Activated T-helper 17 cell treated with anti-CD3 and anti-CD28 coated beads, Interleukin-2, amount 50 U/mL, for 72 hours (primary cell): ENCODE measurements at places on chromosomes 1 and 21. TPM values are rescaled to one million over a fixed set of nuclear protein-coding genes. Genes with fewer than 3 reads are reported as not detected.

GRCh38 chr1:237235091-237235490 is 193.1 kb downstream of the RYR2 start:
- H3K4me1 ChIP-seq, result no peaks in the 10 kb centered on the region
- H3K36me3 ChIP-seq, result no peaks in the 10 kb centered on the region
- H3K4me3 ChIP-seq, result no peak overlapping the region

- no peak for ATAC-seq
- H3K36me3 ChIP-seq, result no peaks in the 10 kb centered on the region
- H3K27me3 ChIP-seq, result peaks cover 37% of the 10 kb centered on the region
These were observed 16.5 kb downstream of the ZNF697 start for GRCh38 chr1:119631433-119632102.

- ATAC-seq, result peak; percentile 84
- peaks cover 48% of the 10 kb centered on the region for H3K27me3 ChIP-seq
- no peaks in the 10 kb centered on the region for H3K36me3 ChIP-seq
- no peaks in the 10 kb centered on the region for H3K4me1 ChIP-seq
These were observed 145.2 kb downstream of the TNR start for GRCh38 chr1:175597969-175598765.

GRCh38 chr1:70361727-70362398 is 7.3 kb upstream of the ANKRD13C start:
- peaks cover 7% of the 10 kb centered on the region for H3K4me1 ChIP-seq
- no peak for ATAC-seq
- H3K36me3 ChIP-seq, result peaks cover 13% of the 10 kb centered on the region
- no peak overlapping the region for H3K27ac ChIP-seq
- H3K4me3 ChIP-seq, result no peak overlapping the region
- H3K27me3 ChIP-seq, result no peaks in the 10 kb centered on the region

DNA sequence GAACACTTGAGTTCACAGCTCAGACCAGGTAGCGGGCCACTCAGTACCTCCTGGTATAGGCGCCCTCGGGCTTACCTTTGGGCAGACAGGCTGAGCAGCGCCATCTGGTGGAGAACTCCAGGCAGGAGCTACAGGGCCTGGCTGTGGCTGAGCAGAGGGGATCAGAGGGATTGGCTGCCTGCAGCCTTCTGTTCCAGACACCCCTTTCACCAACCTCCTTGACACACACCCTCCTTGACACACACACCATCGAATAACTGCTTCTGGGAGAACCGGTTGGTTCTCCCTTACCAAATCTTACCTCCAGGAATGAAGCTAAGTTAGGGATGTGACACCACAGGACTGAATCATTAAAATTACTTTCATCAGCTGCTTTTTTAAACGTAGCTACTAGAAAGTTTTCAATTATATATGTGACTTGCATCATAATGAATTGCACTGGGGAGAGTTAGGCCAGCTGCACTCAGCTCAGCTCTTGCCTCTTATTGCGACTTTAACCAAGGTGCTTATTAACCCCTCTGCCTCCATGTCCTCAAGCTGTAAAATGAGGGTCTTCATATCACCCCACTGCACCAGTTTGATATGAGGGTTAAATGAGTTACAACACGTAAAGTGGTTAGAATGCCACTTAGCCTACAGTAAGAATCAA is 6.6 kb downstream of the LIN28A start:
- H3K36me3 ChIP-seq, result no peaks in the 10 kb centered on the region
- H3K4me3 ChIP-seq, result no peak overlapping the region
- peak; percentile 100 for ATAC-seq
- H3K27ac ChIP-seq, result no peak overlapping the region
- H3K27me3 ChIP-seq, result peaks cover 29% of the 10 kb centered on the region

DNA sequence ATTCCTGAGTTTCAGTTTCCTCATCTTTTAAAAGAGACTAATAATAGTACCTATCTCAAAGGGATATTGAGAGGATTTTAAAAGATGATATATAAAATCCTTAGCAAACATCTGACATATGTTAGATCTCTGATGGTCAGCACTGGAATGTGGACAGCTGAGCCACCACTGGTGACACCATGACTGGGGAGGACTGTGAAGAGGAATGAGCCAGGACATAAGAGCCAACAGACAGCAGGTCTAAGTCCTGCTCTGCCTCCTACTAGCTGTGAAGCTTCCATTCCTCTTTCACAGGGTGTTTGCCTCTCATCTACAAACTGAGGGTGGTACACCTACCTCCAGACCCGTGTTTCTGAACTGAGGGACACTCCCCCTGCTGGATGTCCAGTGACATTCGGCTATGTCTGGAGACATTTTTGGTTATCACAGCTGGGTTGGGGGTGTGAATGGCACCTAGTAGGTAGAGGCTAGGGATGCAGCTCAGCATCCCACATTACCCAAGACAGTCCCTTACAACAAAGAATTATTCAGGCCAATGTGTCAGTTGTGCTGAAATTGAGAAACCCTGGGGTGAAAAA is 109.1 kb upstream of the OLIG2 start:
- no peak overlapping the region for H3K27ac ChIP-seq
- no peaks in the 10 kb centered on the region for H3K27me3 ChIP-seq
- no peak overlapping the region for H3K4me3 ChIP-seq
- peaks cover 19% of the 10 kb centered on the region for H3K4me1 ChIP-seq

DNA sequence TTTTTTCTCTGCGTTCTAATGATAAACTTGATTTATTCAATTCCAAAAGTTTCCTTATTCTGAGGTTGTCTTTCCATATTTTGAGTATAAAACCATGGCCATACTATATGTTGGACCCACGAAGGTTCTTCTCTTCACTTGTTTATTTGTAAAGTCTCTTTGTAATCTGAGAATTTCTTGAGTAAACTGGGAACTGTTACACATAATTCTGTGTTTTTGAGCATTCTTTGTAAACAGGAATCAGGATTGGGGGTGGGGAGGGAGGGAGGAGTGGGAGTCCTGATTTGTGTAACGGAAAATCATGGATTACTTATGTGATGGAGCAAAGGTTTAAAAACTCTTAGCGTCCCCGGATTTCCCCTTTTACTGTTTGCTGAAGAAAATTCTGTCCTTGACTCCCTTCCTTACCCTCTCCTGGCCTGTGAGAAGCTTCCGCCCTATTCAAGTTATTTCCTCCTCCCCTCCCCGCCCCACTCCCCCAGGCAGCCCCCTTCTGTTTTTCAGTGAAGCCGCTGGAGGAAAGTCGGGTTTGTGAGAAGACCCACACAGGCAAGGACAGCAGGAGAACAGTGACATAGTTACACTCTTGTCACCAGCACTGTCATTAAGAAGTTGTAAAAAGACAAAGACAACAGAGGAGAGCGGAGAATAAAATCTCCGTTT is 6.4 kb upstream of the NBPF11 start:
- peaks cover 15% of the 10 kb centered on the region for H3K27me3 ChIP-seq
- no peaks in the 10 kb centered on the region for H3K36me3 ChIP-seq

DNA sequence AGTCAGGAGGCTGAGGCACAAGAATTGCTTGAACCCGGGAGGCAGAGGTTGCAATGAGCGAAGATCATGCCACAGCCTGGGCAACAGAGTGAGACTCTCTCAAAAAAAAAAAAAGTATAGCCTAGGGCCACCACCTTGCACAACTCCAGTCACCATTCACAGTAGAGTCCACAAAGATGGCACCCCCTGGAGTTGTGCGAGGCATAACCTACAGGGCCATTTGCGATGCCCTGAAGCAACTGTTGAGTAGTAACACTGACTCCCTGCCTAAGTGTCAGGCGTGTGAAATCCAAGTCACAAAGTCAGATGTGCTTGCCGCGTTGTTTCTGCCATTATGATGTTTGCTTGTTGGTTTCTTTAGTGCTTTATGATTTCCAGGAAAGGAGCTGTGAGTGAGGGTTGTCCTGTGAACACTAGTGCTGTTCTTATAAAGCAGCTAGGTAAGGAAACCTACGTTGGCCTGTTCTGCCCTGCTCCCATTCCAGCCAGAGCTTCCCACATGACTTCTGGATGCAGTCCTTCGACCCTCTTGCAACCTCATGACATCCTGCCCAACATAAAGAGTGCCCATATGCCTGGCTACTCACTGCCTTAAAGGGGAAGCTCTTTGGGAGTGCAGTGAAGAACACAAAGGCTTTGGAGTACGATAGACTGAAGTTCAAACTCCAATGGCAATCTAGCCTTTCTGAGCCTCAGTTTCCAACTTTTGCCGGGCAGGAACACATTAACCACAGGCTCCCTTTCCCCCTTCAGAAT is 29.8 kb downstream of the FHAD1 start:
- no peaks in the 10 kb centered on the region for H3K4me1 ChIP-seq
- H3K27ac ChIP-seq, result no peak overlapping the region
- peaks cover 34% of the 10 kb centered on the region for H3K27me3 ChIP-seq
- no peak overlapping the region for H3K4me3 ChIP-seq
- no peaks in the 10 kb centered on the region for H3K36me3 ChIP-seq
- ATAC-seq, result no peak

GRCh38 chr1:210340841-210341240 is 12.1 kb downstream of the HHAT start:
- H3K36me3 ChIP-seq, result no peaks in the 10 kb centered on the region
- H3K4me1 ChIP-seq, result peaks cover 17% of the 10 kb centered on the region
- no peaks in the 10 kb centered on the region for H3K27me3 ChIP-seq
- peak; percentile 72 for ATAC-seq

DNA sequence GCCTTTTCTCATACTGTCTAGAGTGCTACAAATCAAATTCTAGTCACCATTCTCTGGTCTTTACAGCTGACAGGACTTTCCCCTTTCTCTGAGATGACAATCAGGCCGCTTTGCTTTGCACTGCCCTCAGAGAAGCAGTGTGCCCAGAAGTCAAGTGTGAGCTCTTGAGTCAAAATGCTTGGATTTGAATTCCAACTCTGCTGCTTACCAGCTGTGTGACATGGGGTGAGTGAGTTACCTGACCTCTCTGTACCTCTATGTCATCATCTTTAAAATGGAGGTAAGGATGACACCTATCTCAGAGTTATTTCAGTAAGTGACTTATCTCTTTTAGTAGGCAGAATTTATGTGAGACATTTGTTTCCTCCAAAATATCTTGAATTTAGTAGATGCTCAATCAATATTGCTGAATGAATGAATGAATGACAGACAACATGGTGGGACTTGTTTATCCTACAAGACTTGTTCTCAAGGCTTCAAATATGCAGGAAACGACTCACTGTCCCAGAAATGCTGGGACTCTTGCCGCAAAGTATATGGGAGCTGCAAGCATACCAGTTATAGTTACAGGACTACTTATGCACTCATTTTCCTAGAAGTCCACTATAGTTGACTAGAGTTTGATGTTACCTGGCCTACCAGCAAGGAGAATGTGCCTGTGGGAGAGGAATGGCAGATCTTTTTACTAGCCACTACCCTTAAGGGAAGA is 38.1 kb upstream of the A3GALT2 start:
- ATAC-seq, result no peak
- no peaks in the 10 kb centered on the region for H3K27me3 ChIP-seq
- H3K4me3 ChIP-seq, result no peak overlapping the region
- H3K36me3 ChIP-seq, result no peaks in the 10 kb centered on the region
- no peak overlapping the region for H3K27ac ChIP-seq
- H3K4me1 ChIP-seq, result peaks cover 5% of the 10 kb centered on the region

- peak; percentile 32 for ATAC-seq
- peaks cover 6% of the 10 kb centered on the region for H3K27me3 ChIP-seq
- no peak overlapping the region for H3K27ac ChIP-seq
These were observed 179.1 kb downstream of the PSMG1 start for GRCh38 chr21:39003982-39004633.

DNA sequence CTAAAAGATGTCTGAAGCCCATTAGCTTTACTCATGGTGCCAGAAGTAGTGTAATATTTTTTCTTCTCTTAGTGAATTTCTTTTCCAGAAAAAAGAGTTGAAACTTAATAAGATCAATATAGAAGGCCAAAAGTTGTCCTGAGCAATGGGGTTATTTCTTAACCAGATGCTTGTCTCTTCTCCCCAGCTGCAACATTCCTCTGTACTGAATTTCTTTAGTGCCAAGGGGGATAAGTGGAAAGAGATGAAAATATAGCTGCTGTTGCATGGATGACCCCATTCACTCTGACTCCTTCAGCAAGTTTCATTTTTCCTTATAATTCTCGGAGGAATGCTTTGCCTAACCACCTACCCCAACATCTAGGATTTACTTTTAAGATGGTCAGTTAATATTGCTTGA is 675.0 kb downstream of the USP25 start:
- no peak overlapping the region for H3K27ac ChIP-seq
- ATAC-seq, result no peak
- no peaks in the 10 kb centered on the region for H3K36me3 ChIP-seq
- H3K27me3 ChIP-seq, result no peaks in the 10 kb centered on the region

DNA sequence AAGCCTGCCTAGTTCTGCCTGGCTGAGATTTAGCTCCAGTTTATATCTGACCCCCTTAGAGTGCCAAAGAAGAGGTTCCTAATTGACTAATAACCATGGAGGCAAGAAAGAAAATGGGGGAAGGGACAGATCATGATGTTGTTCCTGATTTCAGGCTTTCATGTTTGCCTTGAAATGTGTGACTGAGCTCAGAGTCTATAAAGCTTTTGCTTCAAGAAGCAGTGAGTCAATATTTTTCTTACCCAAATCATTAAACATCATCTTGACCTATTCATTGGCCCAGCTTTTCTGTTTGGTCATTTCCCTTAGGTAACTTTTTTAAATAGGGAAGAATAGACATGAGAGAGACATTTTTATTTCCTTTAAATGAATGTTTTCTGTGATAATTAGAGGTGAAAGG is 55.9 kb downstream of the HHAT start:
- H3K4me3 ChIP-seq, result no peak overlapping the region
- no peaks in the 10 kb centered on the region for H3K27me3 ChIP-seq
- ATAC-seq, result no peak
- H3K4me1 ChIP-seq, result no peaks in the 10 kb centered on the region

DNA sequence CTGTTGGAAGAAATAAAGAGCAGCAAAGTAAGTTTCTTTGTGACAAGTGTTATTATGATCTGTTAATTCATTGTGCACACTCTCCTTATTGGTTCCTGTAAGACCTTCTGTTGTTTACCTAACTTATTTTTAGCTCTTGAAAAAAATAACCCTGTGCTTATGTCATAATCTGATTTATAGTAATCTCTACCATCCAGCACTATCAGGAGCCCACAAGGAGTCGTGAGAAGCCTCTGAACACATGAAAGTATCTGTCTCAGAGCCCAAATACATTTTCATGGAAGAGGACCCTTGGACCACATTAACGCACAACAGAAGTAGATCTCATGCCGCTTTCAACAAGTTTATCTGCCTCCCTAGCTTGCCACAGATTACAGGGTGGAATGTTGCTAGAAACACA is 45.8 kb downstream of the CENPF start:
- H3K27me3 ChIP-seq, result no peaks in the 10 kb centered on the region
- peaks cover 20% of the 10 kb centered on the region for H3K36me3 ChIP-seq

The NHLH1 gene
- 1.1 TPM for total RNA-seq

The RNF186 gene
- total RNA-seq, result not detected

The OLFML3 gene
- total RNA-seq, result 0.40 TPM

The CLIC6 gene
- 0.13 TPM for total RNA-seq

The BEST4 gene
- 0.97 TPM for total RNA-seq

The ST6GALNAC5 gene
- total RNA-seq, result not detected

The DNM3 gene
- total RNA-seq, result 3.0 TPM
